ENCODE measurements at places on chromosomes 16 and 17.

DNA sequence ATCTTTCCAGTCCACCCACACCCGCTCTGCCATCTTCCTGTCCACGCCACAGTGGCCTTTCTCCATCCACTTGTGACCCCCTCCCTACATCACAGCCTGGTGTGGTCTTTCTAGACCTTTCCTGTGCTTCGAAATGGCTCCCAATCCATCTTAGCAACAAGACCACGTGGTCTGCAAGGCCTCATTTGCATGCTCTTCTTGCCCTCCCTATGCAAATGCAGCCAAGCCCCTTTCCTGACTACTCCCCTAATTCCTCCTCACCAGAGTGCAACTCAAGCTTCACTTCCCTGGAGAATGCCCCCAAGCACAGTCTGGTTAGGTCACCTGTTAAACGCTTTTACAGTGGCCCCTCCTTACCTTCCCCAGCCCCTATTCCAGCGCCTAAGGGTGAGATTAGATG lies 6.1 kb downstream of the PPP1R9B start:
- DNase-seq = no peak

DNA sequence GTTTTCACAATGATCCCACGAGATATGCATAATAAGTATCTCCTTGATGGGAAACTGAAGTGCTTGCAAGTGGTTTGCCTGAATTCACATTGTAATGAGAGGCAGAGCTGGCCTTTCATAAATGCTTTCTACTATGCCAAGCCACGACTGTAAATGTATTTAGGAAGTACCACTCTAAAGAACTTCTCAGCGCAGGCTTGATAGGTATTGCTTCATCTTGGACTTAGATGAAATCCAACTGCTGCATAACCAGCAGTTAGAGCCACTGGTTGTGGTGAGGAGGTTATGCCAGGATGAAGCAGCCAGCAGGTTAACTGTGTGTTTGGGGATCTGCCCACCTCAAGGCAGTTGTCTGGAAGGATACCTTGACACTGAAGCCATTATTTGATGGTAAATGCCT lies 26.8 kb downstream of the MARCHF10 start:
- DNase-seq = no peak

DNA sequence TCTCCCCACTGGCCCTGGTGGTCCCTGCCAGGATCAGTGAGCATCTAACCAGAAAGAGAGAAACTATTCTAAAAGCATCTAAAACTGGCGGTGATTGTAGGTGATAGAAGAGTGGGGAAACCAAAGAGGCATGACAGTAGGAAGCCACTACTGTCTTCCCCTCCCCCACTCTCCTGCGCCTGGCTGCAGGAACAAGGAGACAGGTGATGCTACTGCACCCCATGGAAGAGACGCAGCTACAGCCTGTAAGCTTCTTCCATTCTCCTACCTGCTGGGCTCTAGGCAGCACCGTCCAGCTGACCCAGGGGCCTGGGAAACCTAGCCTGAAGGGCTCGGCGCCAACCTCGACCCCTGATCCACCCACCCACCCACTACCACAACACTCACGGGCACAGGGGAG lies 32.4 kb upstream of the CSNK2A2 start:
- DNase-seq = no peak

GRCh38 chr17:29256735-29257466 lies 10.2 kb downstream of the CRYBA1 start:
- DNase-seq = no peak

DNA sequence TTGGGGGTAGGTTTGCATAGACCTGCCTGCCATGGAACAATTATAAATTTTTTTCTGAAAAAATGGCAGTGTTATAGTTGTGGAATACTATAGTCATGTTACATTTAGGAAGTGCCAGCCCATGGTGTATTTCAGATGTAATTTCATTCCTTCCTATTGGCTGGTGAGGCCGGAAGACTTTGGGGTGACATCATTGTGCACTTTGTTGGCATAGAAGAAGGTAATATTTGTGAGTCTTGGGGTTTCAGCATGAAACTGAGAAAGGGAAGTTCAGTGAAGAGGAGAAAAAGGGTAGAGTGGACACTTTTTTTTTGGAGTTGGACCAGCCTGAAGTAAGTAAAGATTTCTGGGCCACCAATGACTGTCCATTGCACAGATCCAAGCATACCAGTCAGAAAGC lies 16.0 kb upstream of the HEATR6 start:
- no peak for DNase-seq

- DNase-seq = no peak
These were observed 3.3 kb downstream of the ORMDL3 start for GRCh38 chr17:39923836-39924690.

GRCh38 chr17:34582185-34582900 lies 3.0 kb downstream of the TMEM132E start:
- no peak for DNase-seq

GRCh38 chr17:5247621-5248020 lies 13.0 kb upstream of the SCIMP start:
- DNase-seq = no peak

DNA sequence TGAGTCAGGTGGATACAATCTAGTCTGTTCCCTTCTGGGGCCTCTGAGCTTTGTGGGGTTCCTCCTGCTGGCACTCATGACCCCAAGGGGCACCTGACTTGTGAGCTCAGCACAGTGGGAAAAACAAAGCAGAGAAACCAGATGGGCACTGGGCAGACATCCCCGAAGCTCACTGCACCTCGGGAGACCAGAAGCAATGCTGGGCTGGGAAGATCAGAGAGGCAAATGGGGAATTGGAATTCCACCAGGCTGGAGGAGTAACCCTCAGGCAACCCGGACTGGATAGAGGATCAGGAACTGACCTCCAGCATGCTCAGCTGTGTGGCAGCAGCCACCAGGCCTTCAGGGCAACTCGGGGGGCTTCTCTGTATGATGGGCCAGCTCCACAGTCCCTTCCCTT lies 50.3 kb downstream of the ABCC12 start:
- DNase-seq = no peak

DNA sequence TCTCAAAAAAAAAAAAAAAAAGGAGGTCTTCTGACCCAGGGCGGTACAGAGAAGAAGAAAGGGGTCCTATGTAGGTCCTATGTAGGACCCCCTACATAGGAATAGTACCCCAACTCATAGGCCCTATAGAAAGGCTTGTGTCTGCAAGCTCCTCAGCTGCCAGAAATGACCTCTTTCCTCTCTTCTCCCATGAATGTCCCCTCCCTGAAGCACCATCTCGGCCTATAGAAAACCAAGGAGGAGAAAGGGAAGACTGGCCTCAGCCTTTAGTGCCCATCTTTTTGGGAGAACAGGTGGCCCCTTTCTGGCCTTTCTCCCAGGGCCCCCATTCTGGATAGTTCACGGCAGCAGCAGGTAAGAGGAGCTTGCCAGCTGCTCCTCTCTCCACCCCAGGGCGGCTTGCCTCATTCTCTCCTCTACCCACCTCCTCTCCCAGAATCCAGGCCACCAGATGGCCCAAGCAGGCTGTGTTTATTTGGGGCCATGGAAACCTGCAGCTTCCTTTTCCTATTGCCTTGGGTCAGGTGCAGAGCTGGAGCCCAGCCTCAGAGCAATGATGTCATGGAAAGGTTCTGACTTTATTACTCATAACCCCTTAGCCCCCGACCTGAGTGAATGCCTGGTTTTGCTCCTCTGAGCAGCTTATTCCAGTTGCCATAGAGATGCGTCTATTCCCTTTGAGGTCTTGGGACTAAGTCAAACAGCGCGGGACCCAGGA lies 1.6 kb upstream of the MRPL58 start:
- peak; percentile 76 for DNase-seq

GRCh38 chr16:8665529-8665928 lies 8.9 kb upstream of the ABAT start:
- no peak for DNase-seq

- DNase-seq = peak; percentile 32
These were observed 177.4 kb downstream of the RBFOX1 start for GRCh38 chr16:7509963-7510601.

GRCh38 chr16:58678716-58679115 lies 5.9 kb downstream of the SLC38A7 start:
- no peak for DNase-seq

DNA sequence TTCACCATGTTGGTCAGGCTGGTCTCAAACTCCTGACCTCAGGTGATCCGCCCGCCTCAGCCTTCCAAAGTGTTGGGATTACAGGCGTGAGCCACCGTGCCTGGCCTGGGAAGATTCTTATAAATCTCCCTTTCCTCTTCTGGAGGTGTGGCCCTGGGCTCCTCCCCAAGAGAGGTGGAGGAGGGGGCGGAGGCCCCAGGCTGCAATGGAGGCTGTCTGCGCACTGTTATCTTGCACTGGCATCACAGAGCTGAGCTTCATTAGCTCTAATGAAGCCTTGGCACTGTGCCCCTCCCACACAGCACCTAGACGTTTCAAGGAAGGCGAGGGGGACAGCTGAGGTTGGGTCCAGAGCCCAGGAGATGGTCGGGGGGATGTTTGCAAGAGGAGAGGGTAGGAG lies 7.5 kb downstream of the ARHGAP23 start:
- DNase-seq = no peak

GRCh38 chr17:76439314-76439928 lies 13.5 kb downstream of the UBE2O start:
- no peak for DNase-seq

GRCh38 chr17:28951991-28952975 lies 965 bp upstream of the PHF12 start:
- peak; percentile 98 for DNase-seq

- DNase-seq = no peak
These were observed at the start of gene MYH11 for GRCh38 chr16:15856901-15857698. Gene MYH11, minus strand, starts transcription at chr16:15857028. Its CDS starts 18,776 bp downstream, at chr16:15838252.

- no peak for DNase-seq
These were observed 22.7 kb downstream of the PEMT start for GRCh38 chr17:17568772-17569195.

GRCh38 chr17:35142467-35142796 lies 329 bp upstream of the NLE1 start:
- no peak for DNase-seq

GRCh38 chr17:61868074-61868473 lies 4.7 kb upstream of the BRIP1 start:
- no peak for DNase-seq

- DNase-seq = peak; percentile 85
These were observed 161.0 kb downstream of the CCDC182 start for GRCh38 chr17:57584050-57584551.

DNA sequence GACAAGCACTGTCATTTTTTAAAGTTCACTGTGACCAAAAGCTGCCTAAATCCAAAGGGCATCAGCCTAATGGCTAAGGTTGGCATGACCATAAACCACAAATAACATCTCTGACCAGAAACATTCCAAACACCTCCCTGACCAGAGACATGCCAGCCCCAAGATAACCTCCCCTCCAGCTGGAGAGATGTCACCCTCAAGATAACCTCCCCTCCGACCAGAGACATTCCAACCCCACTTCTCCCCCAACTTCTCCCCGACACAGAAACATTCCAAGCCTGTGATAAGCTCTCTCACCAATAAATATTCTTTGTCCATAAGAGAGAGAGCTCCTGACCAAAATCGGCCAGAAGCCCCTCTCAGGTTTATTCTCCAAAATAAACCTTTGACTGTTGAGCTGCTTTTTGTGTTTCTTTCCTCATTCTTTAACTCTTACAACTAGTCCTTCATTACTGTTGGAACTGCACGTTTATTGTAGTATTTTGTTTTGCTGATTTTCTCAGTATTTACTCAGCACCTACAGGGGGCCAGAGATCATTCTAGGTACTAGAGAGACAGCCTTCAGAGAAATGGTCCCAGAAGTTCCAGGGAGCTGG lies 325.6 kb downstream of the SLC39A11 start:
- DNase-seq = no peak

DNA sequence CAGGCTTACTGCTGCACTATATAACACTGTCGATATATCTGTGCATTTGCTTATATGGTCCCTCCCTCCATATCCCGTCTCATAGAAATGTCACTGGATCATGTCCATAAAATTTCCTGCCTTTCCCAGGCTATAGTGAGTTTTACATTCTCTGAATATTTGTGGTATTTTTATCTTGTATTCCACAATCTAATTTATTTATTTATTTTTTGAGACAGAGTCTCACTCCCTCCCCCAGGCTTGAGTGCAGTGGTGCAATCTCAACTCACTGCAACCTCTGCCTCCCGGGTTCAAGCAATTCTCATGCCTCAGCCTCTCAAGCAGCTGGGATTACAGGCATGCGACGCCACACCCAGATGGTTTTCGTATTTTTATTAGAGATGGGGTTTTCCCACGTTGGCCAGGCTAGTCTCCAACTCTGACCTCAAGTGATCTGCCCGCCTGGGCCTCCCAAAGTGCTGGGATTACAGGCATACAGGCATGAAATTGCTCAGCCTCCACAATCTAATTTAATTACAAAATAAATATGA lies 12.9 kb downstream of the TRIM37 start:
- DNase-seq = peak; percentile 33

DNA sequence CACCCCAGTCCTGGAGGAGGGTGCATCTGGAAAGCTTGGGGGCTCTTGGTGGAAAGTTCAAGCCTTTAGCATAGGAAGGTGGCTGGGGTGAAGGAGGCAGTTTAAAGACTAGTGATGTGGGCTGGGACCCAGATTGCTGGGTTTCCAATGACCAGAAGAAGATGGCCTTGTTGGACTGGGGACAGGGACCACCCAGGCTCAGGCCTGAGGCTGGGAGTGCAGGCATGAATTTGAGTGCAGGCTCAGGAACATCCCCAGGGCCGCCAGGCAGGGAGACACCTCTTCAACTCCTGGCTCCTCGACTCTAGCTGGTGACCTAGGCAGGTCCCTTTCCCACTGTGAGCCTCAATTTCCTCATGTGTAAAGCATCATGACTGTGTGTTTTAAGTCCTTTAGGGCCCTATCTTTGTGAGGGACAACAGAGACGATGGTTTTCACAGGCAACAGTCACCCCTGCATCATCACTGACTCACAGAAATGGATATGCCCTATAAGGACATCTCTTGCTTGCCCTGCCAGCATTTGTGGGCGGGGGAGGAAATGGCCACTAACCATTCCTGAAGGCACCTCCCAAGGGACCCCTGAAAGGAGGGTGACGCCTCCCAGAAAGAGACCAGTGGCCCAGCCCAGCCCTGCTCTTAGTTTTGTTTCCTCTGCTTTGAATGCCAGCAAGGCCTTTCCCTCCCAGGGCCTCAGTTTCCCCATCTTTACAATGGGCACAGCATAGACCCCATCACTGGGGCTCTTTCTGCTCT lies 11.1 kb downstream of the NLRC5 start:
- DNase-seq = peak; percentile 46

GRCh38 chr16:68385371-68385770 lies 62.9 kb downstream of the SMPD3 start:
- no peak for DNase-seq

- DNase-seq = peak; percentile 79
These were observed 22.1 kb downstream of the COX4I1 start for GRCh38 chr16:85821390-85822135.

- peak; percentile 53 for DNase-seq
These were observed 99.0 kb downstream of the MSI2 start for GRCh38 chr17:57355090-57355859.

- DNase-seq = no peak
These were observed 25.5 kb downstream of the CDH5 start for GRCh38 chr16:66391726-66392670.

GRCh38 chr16:1781758-1782407 lies 488 bp downstream of the SPSB3 start:
- peak; percentile 34 for DNase-seq

GRCh38 chr17:8119581-8120519 lies 1.5 kb upstream of the ALOXE3 start:
- DNase-seq = peak; percentile 90

Measured in left hindlimb (tissue), 1 donor.